NCI-H2081 treated with DMSO at 0.1 percent for 48 hours (cell line): ENCODE measurements at places on chromosomes 13 and 19.

GRCh38 chr13:64277097-64277496 lies 2861.4 kb upstream of the PCDH20 start:
- no peak for DNase-seq

DNA sequence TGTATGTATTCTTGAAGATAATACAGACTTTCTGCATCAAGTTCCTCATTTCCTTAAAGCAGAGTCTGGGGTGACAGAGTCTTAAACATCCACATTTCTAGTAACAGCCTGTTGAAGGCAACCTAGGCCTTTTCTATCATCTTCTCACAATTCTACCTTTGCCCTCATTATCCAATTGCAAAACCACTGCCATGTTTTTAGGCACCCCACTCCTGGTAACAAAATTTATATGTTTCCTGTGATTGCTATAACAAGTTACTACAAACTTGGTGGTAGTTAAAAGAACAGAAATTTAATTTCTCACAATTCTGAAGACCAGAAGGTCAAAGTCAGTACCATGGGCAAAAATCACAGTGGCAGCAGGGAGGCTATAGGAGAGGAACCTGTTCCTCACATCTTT lies 33.1 kb downstream of the TUBA3C start:
- DNase-seq = no peak

- DNase-seq = no peak
Measured at GRCh38 chr19:4547303-4548237, 7.7 kb upstream of the LRG1 start.

- no peak for DNase-seq
Measured at GRCh38 chr19:36049080-36049698, 4.9 kb downstream of the THAP8 start.

DNA sequence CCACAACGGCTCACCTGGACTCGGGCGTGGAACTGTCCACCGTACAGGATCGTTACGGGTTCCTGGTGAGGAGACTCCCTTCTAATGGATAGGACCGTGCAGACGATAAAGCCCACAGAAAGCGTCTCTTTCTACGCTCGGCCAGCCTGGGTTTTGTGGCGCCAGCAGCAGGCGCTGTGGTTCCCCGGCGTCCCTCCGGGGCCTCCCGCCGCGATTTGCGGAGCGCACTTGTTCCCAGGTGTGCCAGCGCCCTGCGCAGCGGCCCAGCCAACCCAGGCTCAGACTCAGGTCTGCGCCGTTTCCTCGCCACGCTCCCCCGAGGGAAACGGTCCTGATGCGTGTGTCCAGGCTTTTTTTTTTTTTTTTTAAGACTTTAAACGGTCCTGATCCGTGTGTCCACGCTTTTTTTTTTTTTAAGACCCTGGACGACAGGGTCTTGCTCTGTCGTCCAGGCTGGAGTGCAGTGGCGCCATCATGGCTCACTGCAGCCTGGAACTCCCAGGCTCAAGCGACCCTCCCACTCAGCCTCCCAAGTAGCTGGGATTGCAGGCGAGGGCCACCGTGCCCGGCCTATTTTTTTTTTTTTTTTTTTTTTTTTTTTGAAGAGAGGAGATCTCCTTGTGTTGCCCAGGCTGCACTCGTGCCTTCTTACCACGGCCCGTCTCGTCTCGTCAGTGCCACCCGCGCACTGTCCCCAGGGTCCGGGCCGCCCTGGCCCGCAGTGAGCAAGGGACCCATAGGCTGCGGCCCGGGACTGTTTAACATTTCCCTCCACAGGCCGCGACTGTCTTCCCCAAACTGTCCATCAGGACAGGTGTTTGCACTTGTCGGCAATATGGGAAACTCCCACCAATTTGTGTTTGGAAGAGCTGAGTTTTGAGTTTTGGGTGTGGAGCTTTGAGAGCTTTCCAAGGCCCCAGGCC lies 23.8 kb downstream of the GJA3 start:
- DNase-seq = no peak

DNA sequence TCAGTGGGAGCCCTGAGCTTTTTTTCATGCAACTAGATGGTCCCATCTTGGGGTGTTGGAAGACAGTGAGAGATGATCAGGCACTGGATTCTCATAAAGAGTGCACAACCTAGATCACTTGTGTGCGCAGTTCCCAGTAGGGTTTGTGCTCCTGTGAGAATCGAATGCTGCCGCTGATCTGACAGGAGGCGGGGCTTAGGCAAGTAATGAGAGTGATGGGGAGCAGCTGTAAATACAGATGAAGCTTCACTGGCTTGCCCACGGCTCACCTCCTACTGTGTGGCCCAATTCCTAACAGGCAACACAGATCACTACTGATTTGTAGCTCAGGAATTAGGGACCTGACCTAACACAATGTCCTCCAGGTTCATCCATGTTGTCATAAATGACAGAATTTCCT lies 43.6 kb upstream of the UBAC2 start:
- DNase-seq = no peak

DNA sequence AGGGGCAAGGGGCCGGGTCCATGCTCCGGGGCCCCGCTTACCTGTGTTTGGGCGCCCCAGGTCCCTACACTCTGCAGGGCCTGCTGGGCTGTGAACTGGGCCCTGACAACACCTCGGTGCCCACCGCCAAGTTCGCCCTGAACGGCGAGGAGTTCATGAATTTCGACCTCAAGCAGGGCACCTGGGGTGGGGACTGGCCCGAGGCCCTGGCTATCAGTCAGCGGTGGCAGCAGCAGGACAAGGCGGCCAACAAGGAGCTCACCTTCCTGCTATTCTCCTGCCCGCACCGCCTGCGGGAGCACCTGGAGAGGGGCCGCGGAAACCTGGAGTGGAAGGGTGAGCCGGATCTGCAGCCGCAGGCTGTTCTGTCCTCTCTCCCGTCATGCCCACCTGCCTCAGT lies 1.7 kb downstream of the FCGRT start:
- no peak for DNase-seq

- DNase-seq = no peak
Measured at GRCh38 chr13:39245688-39246087, 207.4 kb downstream of the NHLRC3 start.

- no peak for DNase-seq
Measured at GRCh38 chr13:56906909-56907308, 233.8 kb upstream of the PRR20A start.

GRCh38 chr19:53775524-53775923 lies 48.6 kb downstream of the NLRP12 start:
- DNase-seq = no peak

DNA sequence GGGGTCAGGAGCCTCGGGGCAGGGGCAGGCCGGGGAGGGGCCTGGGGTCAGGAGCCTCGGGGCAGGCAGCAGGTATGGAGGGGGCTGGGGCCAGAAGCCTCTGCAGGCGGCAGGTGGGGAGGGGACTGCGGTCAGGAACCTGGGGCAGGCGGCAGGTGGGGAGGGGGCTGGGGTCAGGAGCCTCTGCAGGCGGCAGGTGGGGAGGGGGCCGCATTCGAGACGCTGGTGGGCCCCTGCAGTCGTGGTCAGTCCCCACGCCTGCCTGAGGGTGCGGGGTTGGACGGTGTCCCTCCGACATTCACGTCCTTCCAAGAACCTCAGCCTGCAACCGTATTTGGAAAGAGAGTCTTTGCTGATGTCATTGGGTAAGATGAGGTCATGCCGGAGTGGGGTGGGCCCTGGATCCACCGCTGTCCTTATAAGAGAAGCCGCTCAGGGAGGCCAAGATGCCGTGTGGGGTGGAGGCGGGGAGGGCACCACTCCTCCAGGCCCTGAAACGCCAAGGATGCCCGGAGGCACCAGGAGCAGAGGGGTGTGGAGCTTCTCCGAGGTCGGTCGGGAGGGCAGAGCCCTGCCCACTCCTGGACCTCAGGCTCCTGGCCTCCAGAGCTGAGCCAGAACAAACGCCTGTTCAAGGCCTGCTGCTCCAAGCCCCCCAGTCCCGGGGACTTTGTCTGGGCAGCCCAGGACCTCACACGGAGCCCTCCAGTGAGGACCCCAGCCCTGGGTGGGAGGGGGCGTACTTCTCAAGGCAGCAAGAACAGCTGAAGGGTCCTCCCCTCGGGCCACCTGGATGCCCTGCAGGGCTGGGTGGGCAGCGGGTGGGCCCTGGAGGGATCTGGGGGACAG lies 30.1 kb downstream of the PIP5K1C start:
- DNase-seq = no peak

- no peak for DNase-seq
Measured at GRCh38 chr19:18594824-18595373, 6.3 kb downstream of the REX1BD start.

GRCh38 chr19:3798137-3798536 lies 12.0 kb upstream of the MATK start:
- DNase-seq = no peak

DNA sequence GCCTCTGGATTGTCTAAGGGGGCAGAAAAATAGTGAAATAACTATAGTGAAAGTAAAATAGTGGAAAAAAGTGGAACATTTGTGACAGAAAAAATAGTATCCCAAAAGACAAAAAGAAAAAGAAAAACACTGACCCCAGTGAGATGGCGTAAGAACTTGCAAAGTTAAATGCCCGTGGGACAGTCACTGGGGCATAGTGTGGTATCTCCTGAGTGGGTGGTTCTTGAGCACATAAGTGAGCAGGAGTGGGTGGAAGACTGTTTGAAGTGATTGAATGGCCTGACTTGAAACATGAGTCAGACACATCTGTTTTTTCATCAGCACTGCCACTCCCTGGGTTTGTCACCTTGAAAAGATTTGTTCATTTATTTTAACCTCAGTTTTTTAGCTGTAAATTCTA lies 2.5 kb downstream of the ZNF430 start:
- no peak for DNase-seq

- DNase-seq = no peak
Measured at GRCh38 chr13:102704238-102705058, 9.6 kb upstream of the METTL21C start.

GRCh38 chr13:58979851-58980250 lies 1183.9 kb downstream of the DIAPH3 start:
- no peak for DNase-seq

GRCh38 chr13:46606970-46607369 lies 54.0 kb downstream of the LRCH1 start:
- DNase-seq = no peak

- DNase-seq = no peak
Measured at GRCh38 chr13:109976206-109976997, 190.0 kb upstream of the IRS2 start.

DNA sequence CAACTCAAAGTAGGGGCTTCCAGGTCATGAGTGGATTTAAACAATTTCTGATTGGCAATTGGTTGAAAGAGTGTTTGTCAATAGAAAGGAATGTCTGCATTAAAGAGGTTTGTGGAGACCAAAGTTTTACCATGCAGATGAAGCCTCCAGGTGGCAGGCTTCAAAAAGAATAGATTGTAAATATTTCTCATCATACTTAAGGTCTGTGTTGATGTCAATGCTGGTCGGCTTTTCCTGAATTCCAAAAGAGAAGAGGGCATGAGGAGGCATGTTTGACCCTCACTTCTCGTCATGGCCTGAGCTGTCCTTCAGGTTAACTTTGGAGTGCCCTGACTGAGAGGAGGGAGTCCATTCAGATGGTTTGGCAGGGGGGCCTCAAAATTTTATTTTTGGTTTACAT lies 125.4 kb upstream of the RFC3 start:
- DNase-seq = no peak

DNA sequence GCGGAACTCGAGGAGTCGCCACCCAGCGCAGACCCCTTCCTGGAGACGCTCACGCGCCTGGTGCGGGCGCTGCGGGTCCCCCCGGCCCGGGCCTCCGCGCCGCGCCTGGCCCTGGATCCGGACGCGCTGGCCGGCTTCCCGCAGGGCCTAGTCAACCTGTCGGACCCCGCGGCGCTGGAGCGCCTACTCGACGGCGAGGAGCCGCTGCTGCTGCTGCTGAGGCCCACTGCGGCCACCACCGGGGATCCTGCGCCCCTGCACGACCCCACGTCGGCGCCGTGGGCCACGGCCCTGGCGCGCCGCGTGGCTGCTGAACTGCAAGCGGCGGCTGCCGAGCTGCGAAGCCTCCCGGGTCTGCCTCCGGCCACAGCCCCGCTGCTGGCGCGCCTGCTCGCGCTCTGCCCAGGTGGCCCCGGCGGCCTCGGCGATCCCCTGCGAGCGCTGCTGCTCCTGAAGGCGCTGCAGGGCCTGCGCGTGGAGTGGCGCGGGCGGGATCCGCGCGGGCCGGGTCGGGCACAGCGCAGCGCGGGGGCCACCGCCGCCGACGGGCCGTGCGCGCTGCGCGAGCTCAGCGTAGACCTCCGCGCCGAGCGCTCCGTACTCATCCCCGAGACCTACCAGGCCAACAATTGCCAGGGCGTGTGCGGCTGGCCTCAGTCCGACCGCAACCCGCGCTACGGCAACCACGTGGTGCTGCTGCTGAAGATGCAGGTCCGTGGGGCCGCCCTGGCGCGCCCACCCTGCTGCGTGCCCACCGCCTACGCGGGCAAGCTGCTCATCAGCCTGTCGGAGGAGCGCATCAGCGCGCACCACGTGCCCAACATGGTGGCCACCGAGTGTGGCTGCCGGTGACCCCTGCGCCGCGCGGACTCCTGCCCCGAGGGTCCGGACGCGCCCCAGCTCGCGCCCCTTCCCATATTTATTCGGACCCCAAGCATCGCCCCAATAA lies 2.3 kb downstream of the AMH start:
- no peak for DNase-seq

DNA sequence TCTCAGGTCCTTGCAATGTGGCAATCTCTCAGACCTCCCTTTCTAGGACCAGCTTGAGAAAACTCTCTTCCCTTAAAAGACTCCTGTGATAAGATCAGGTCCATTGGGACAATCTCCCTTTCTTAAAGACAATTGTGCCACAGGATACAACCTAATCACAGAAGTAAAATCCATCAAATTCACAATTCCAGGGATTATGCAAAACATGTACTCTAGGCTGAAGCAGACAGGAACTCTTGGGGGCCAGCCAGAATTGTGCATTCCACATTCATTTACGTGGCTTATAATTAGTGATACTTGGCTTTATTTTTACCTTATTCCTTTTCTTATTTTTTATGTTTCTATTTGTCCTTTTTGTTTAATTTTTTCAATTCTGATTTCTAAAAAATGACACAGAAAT lies 257.9 kb downstream of the KLF12 start:
- DNase-seq = no peak

DNA sequence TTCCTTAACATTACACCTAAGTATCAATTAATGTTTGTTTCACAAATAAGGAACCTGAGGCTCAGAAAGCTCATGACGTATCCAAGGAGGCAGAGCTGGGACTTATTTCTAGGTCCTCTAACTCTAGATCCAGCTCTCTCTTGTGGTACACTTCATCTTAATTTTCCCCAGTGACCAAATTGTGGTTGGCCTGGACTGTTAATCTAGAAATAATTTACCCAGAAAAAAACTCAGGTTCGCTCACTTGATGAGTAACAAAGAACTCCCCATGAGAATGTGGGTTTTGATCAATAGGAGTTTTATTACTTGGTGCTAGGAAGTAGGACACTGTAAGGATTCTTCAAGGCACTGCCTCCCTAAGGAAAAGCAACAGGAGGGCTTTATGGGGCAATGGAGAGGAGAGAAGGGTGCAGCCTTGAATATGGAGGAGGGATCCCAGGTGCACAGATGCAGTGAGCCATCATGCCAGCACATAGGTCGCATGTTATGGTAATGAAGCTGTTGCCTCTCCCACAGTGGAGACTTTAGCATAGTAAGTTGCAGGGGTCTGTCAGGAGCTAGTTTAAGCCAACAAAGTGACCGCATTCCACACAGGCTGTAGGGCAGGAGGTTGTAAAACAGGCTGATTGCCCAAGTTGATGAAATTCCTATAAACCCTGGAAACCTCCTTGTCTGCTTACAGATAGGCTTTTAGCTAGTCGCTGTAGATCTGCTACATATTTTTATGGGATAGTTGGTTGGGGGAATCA lies 14.7 kb downstream of the RAP2A start:
- DNase-seq = no peak
